ENCODE measurements at places on chromosomes 7 and 10. TPM values are rescaled to one million over a fixed set of nuclear protein-coding genes. Genes with fewer than 3 reads are reported as not detected.
A peak's percentile ranks its signal among the peaks of the same experiment; 100 is the strongest.

GRCh38 chr7:74063223-74063641 is 20.4 kb upstream of the LIMK1 start:
- no peak overlapping the region for H3K4me3 ChIP-seq
- peak overlapping the region; percentile 65 for H3K27ac ChIP-seq
- peaks cover 12% of the 10 kb centered on the region for H3K4me1 ChIP-seq
- DNase-seq: no peak
- no peaks in the 10 kb centered on the region for H3K36me3 ChIP-seq

DNA sequence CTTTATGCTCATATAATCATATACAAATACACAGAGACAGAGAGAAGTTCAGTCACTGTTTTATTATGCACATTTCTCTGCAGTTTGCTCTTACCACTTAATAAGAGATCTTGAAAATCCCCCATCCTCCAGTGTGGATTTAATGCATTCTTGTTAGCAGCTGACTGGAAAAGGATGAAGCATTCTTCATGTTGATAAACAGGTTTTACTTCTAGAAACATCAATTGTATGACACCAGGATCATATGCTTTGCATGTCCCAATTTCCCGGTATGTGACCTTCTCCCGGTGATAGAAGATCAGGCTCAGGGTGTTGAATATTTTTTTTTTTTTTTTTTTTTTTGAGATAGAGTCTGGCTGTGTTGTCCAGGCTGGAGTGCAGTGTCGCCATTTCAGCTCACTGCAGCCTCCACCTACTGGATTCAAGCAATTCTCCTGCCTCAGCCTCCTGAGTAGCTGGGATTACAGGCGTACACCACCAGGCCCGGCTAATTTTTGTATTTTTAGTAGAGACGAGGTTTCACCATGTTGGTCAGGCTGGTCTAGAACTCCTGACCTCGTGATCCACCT is 6.2 kb upstream of the CREB3L2 start:
- H3K27me3 ChIP-seq: peaks cover 2% of the 10 kb centered on the region
- H3K36me3 ChIP-seq: no peaks in the 10 kb centered on the region
- no peak overlapping the region for H3K4me3 ChIP-seq
- H3K27ac ChIP-seq: no peak overlapping the region
- H3K4me1 ChIP-seq: peaks cover 4% of the 10 kb centered on the region

DNA sequence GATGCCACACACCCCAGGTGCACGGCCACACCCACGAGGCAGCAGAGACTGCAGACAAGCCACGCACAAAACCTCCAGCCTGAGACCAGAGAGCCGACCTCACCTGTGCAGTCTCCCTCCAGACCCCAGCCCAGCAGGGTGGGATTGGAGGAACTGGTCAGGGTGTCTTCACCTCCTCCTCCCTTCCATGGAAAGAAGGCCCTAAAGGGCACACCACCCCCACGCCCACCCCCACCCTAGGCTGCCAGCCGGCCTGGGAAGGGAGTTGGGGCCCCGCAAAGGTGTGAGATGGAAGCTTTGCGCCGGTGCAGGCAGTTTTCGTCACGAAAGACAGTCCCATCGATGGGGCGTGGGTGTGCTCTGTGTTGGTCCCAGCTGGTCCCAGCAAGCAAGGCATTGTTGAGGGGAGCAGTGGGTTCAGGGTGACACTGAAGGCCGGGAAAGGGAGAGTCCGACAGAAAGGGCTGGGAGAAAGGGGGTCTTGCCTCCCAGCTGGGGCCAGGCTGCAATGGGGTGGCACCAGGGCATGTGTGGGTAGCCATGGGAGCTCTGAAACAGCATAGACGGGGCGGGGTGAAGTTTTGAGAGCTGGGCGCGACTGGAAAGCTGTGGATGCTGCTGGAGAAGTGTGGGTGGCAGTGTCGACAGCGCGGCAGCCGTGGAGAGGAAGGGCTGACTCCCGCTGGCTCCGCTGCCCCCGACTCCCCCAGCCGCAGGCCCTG is 349.2 kb downstream of the GLRX3 start:
- H3K27ac ChIP-seq: no peak overlapping the region
- H3K27me3 ChIP-seq: no peaks in the 10 kb centered on the region
- no peak for DNase-seq
- no peaks in the 10 kb centered on the region for H3K4me1 ChIP-seq

DNA sequence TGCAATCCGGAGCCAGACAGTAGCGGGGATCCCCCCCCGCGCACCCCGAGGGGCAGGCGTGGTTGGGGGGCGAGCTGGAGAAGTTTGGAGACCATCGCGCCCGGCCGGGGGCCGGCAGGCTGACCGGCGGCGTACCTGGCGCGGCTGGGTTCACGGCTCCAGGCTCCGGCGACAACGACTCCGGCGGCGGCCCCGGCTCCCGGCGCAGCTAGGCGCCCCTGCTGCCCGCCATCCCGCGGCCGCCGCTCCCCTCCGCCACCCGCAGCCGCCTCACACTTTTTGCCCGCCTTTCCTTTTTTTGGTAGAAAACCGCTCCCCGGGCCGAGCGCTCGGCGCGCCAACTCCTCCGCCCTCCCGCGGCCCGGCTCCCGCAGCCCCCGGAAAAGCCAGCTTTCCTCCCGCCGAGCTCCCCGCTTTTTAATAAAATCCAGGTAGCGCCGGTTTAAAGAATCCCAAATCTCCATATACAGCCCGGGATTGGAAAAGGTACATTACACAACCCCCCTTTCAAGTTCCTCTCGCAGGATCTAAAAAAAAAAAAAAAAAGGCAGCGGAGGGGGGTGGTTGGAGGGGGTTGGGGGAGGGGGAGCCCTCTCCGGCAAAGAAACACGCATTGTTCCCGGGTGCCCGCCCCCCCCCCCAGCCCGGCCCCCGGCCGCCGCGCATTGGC is at the start of gene TNRC18:
TNRC18 (minus strand) TSS at position 529 of the 670 bp plus-strand sequence. CDS start 2,588 bp downstream, outside the sequence.
- H3K4me1 ChIP-seq: peaks cover 31% of the 10 kb centered on the region
- H3K27ac ChIP-seq: peak within 1 kb of the TSS; percentile 32
- H3K27me3 ChIP-seq: peaks cover 80% of the 10 kb centered on the region
- no peaks in the 10 kb centered on the region for H3K36me3 ChIP-seq
- no peak for DNase-seq

DNA sequence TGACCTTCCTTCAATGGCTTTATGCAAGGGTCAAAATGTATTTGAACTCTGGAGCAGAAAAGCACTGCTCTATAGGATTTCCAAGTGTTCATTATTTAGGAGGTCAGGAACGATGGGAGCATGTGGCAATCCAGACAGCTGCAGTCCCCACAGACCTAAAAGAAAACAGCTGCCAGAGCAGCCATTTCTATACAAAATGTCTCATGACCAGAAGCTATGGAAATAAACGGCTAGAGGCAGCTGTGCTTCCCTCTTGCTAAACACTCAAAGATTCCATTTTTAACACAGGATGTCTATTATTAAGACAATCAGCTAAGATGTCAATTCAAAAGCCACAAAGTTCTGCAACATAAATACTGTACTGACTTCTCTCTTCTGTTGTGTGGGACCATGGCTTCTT is 879.1 kb upstream of the C7orf33 start:
- no peaks in the 10 kb centered on the region for H3K36me3 ChIP-seq
- H3K27me3 ChIP-seq: no peaks in the 10 kb centered on the region
- H3K27ac ChIP-seq: no peak overlapping the region
- no peak overlapping the region for H3K4me3 ChIP-seq
- DNase-seq: no peak
- H3K4me1 ChIP-seq: no peaks in the 10 kb centered on the region

DNA sequence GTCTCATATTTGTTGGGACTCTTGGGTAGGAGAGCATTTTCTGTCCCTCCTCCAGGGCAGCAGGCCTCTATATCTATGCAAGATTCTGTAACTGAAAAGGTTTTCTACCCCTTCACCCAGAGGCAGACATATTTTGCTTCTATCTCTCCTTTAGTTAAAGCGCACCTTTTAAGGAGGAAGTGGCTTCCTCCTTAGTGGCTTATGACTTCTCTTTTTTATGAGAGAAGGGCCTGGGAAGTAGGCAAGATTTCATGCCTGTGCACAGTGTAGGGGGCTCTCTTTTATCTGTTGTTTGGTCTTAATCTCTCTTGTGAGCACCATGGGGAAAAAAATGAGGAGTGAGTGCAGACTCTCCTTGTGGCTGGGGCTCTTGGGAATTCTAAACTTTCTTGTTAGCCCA is 122.1 kb downstream of the LRMDA start:
- no peak overlapping the region for H3K4me3 ChIP-seq
- H3K27ac ChIP-seq: no peak overlapping the region

- H3K27me3 ChIP-seq: peaks cover 16% of the 10 kb centered on the region
- peak overlapping the region; percentile 60 for H3K4me3 ChIP-seq
- peaks cover 43% of the 10 kb centered on the region for H3K4me1 ChIP-seq
- DNase-seq: peak; percentile 72
- peaks cover 13% of the 10 kb centered on the region for H3K36me3 ChIP-seq
- H3K27ac ChIP-seq: peak overlapping the region; percentile 39
These were observed 37.9 kb upstream of the RASGEF1A start for GRCh38 chr10:43304687-43305333.

DNA sequence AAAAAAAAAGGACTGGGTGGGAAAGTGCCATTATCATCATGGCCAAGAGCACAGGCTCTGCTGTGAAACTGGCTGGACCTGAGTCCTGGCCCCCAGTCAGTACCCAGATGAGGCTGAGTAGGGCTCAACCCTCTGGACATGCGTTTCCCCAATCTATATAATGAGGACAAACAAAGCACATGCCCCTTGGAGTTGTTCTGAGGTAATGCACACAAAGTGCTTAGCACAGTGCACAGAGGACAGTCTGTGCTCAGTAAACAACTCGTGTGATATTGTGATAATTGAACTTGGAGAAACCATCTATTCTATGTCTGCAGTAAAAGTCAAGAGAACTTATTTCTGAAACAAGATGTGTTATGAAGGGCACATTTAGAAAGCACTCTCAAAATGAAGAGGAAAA is 138.8 kb downstream of the KCNMA1 start:
- no peak for DNase-seq
- H3K27ac ChIP-seq: no peak overlapping the region
- H3K4me3 ChIP-seq: no peak overlapping the region
- peaks cover 7% of the 10 kb centered on the region for H3K4me1 ChIP-seq
- H3K36me3 ChIP-seq: no peaks in the 10 kb centered on the region
- H3K27me3 ChIP-seq: peaks cover 8% of the 10 kb centered on the region

GRCh38 chr7:151924001-151924400 is 32.2 kb upstream of the GALNTL5 start:
- DNase-seq: no peak
- no peaks in the 10 kb centered on the region for H3K36me3 ChIP-seq
- H3K4me1 ChIP-seq: peaks cover 27% of the 10 kb centered on the region
- H3K27me3 ChIP-seq: peaks cover 2% of the 10 kb centered on the region
- H3K27ac ChIP-seq: no peak overlapping the region
- no peak overlapping the region for H3K4me3 ChIP-seq

- H3K27me3 ChIP-seq: peaks cover 25% of the 10 kb centered on the region
- H3K36me3 ChIP-seq: no peaks in the 10 kb centered on the region
- no peak overlapping the region for H3K27ac ChIP-seq
- DNase-seq: no peak
- H3K4me3 ChIP-seq: no peak overlapping the region
These were observed 108.4 kb downstream of the KIF20B start for GRCh38 chr10:89809766-89810165.

DNA sequence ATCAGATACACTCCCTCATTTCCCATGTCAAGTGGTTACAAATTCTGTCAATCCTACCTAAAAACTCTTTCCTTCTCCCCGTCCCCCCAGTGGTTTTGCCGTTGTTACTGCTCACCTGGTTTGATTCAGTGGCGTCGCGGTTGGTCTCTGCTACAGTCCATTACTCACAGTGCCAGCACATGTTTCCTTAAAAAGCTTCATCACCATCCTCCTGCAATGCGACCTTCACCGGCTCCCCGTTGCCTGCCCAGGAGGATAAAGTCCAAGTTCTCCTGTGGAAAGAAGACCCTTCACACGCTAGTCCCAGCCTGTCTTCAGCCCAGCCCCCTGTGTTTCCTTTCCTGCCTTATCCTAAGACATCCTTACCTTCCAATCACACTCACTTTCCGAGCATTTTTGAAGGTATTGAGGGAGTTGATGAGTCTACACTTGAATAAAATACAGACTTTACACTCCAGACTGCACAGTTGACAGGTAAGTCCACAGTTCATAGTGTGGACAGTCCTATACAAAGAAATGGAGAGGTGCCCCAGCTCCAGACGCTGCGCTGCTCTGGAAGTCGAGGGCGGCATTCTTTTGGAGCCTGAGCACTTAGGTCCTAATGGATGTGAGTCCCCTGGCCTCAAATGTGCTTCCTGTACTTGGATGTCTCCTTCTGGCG is 3.4 kb upstream of the LARP4B start:
- no peak overlapping the region for H3K4me3 ChIP-seq
- H3K36me3 ChIP-seq: peaks cover 6% of the 10 kb centered on the region
- DNase-seq: no peak
- no peak overlapping the region for H3K27ac ChIP-seq

DNA sequence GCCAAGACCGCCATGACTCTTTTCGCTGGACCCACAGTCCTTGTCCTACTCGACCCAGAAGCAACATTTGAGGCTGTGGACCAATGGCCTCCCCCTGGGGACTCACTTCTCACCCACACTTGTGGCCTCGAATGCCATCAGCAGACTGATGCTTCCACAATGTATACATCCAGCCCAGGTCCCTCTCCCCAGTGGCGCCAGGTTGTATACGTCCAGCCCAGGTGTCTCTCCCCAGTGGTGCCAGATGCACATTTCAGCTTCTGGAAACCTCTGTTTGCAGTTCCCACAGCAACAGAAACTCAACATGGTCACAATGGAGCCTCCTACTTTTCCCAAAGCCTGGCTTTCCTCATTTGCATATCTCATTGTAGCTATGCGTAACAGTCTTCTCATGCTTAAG is 210.5 kb upstream of the RNF32 start:
- no peak for DNase-seq
- H3K4me1 ChIP-seq: no peaks in the 10 kb centered on the region
- H3K27ac ChIP-seq: no peak overlapping the region
- H3K4me3 ChIP-seq: no peak overlapping the region
- H3K36me3 ChIP-seq: no peaks in the 10 kb centered on the region
- peaks cover 6% of the 10 kb centered on the region for H3K27me3 ChIP-seq

- no peak overlapping the region for H3K4me3 ChIP-seq
- DNase-seq: peak; percentile 12
- H3K4me1 ChIP-seq: no peaks in the 10 kb centered on the region
These were observed 45.7 kb downstream of the KIAA1549 start for GRCh38 chr7:138935465-138936011.

DNA sequence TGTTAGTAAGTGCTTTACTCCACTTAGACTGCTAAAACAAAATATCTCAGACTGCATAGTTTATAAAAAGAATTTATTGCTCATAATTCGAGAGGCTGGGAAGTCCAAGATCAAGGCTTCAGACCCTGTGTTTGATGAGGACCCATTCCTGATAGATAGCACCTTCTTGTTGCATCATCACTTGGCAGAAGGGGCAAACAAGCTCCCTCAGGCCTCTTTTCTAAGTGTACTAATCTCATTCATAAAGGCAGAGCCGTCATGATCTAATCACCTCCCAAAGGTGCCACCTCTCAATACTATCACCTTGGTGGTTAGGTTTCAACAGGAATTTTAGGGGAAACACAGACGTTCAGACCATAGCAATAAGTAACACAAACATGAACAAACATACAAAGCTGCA is 55.4 kb downstream of the CRPPA start:
- no peaks in the 10 kb centered on the region for H3K27me3 ChIP-seq
- no peak for DNase-seq
- no peaks in the 10 kb centered on the region for H3K4me1 ChIP-seq
- H3K4me3 ChIP-seq: no peak overlapping the region
- no peaks in the 10 kb centered on the region for H3K36me3 ChIP-seq

GRCh38 chr10:71840177-71840957 is 10.7 kb downstream of the PSAP start:
- no peak overlapping the region for H3K27ac ChIP-seq
- H3K4me1 ChIP-seq: peaks cover 36% of the 10 kb centered on the region
- H3K27me3 ChIP-seq: no peaks in the 10 kb centered on the region

Gene GALNT11
- total RNA-seq: 22.5 TPM

Gene ZNF488
- 0.12 TPM for total RNA-seq

Gene NPY
- not detected for total RNA-seq

Gene ADAMTS14
- total RNA-seq: 0.15 TPM

Gene TMEM248
- 84.8 TPM for total RNA-seq

Gene GDF10
- total RNA-seq: 0.45 TPM

Gene SSC4D
- 0.64 TPM for total RNA-seq
